ENCODE measurements at places on chromosomes 11 and 22.

DNA sequence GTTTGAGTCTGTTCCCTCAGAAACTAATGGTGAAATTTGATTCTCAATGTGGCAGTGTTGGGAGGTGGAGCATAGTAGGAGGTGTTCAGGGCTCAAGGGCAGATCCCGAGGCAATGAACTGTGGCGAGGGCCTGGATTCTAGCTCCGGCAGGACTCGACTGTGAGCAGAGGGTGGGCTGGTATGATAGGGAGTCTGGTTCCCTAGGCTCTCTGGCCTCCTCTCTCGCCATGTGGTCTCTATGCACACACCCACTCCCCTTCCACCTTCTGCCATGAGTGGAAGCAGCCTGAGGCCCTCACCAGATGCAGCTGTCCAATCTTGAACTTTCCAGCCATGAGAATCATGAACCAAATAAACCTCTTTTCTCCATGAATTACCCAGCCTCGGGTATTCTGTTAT lies 32.3 kb downstream of the ATP6V1E1 start:
- DNase-seq: no peak

DNA sequence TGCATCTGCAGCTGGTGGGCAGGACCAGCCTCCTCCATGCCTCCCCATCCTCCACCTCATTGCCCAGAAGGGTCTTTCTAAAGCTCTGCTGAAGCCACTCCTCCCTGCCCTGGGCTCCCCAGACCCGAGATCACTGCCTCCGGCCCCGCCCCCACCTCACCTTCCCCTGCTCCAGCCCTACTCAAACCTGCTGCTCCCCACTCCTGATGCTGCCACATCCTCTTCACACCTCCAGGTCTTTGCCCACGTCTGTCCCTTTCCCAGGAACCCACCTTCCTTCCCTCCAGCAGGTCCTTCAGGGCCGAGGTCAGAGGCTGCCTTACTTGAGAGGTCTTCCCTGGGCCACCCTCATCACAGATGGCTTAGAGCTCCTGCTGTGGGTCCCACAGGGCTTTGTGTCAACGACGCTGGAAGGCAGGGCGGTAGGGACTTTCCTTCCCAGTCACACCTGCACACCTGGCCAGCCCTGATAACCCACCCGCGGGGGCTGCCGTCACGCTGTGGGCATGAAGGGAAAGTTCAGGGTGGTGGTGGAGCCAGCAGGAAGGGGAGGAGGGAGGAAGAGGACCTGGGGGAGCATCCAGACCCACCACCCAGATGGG lies 11.9 kb downstream of the WNT7B start:
- no peak for DNase-seq

- DNase-seq: no peak
Observed at GRCh38 chr11:125114518-125114917, 3.1 kb upstream of the TMEM218 start.

- no peak for DNase-seq
Observed at GRCh38 chr11:113172382-113172951, 141.9 kb upstream of the TTC12 start.

DNA sequence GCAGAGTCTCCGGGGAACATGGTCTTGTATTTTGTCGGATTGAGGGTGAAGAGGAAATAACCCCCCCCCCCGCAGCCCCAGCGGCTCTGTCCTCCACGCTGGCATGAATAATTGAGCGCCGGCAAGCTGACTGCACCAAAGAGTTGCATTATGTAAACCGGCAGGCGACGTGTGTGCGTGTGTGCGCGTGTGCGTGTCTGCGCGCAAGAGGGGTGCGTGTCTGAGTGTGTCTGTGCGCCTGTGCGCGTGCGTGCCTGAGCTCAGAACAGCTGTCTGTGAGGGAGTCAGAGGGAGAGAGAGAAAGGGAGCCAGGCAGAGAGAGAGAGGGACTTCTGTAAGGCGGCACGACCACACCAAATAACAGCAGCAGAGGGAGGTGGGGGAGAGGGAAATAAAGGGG lies 94.4 kb downstream of the SCN3B start:
- no peak for DNase-seq

- no peak for DNase-seq
Observed at GRCh38 chr11:32255841-32256240, 165.0 kb downstream of the RCN1 start.

- no peak for DNase-seq
Observed at GRCh38 chr22:36608987-36609386, 80.0 kb upstream of the EIF3D start.

- DNase-seq: no peak
Observed at GRCh38 chr11:57256119-57256518, 19.1 kb upstream of the APLNR start.

- DNase-seq: no peak
Observed at GRCh38 chr11:105903113-105903512, 118.9 kb downstream of the MSANTD4 start.

GRCh38 chr11:67054346-67054835 lies 2.3 kb upstream of the RHOD start:
- DNase-seq: no peak

- no peak for DNase-seq
Observed at GRCh38 chr11:109865548-109866186, 227.5 kb upstream of the ZC3H12C start.

- no peak for DNase-seq
Observed at GRCh38 chr11:86577644-86578636, 94.5 kb downstream of the ME3 start.

GRCh38 chr22:49951986-49952896 lies 8.3 kb upstream of the PIM3 start:
- no peak for DNase-seq

- DNase-seq: no peak
Observed at GRCh38 chr11:34155757-34156062, 50.3 kb downstream of the NAT10 start.

- no peak for DNase-seq
Observed at GRCh38 chr11:65118097-65118837, 766 bp upstream of the ZNHIT2 start.

- no peak for DNase-seq
Observed at GRCh38 chr11:129237880-129238638, 45.9 kb upstream of the ARHGAP32 start.

DNA sequence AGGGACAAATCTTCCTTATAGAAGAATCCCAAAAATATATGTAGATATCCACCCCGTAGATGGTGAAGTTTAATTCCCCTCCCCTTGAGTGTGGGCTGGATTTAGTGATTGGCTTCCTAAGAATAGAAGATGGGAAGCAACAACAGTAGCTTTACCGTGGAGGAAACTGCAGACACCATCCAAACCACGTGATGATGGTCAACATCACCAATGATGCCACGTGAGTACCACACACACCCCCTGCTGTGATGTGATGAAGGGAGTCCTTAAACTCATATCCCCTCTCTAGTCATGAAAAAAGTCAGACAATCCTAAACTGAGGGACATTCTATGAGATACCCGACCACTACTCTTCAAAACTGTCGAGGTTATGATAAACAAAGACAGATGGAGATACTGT lies 76.4 kb upstream of the SLC22A12 start:
- no peak for DNase-seq

GRCh38 chr11:59814021-59814420 lies 3.4 kb upstream of the MRPL16 start:
- DNase-seq: no peak

DNA sequence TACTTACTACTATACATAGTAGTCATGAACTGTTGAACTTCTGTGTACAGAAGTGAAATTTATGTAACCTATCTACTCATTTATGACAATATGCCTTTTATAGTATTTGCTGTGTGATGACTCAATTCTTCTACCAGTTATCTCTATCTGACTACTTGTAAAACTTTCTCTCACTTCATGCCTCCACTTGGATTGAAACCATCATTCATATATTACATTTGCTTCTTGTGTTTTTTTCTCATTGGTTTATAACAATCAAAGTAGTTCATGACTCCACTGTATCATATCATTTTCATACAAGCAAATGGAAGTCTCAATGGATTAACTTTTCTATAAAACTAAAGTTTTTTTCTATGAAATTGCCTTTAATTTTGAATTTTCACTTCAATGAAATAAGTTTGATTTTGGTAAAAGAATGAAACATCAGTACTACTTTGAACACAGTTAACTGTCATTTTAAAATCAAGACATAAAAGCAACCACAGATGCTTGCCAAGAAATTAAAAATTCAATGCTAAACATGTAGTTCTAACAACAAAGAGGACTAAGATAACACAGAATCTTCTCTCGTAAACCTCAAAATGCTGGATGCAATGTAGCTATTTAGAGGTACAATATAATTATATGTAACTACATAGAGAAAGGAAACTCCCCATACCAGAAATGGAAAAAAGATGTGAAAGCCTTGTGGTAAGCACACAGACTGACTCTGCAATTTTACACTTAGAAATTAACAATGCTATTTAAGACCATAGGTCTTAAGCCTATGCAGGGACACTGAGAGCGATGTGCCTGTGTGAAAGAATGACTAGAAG lies 27.6 kb upstream of the EXPH5 start:
- no peak for DNase-seq

DNA sequence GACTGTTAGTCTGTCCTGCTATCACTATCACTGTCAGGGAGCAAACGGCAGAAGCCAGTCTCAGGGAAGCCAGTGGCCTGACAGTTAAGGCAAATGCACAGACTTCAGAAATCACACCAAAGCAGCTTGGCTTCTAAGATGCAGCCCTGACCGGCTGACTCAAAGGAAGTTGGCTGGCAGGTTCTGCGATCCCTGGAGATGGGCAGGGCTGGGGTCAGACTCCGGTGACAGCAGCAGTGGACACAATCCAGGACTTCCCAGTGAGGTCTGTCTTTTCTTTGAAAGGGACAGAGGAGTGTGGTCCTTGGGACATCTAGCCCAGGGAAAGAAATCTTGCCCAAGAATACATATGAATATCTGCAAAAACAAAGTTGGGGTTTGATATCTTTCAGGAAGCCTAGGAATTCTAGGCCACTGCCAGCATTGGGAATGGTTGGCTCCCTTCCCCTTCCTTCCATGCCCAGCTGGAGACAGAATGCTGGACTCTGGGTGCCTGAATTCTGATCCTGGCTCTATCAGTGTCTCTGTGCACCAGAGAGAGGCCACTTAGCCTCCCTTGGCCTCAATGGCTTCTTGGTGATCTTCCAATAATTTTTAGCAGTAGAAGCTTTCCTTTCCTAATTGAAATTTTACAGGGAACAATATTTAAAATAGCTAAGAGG lies 108.9 kb downstream of the KIRREL3 start:
- no peak for DNase-seq

DNA sequence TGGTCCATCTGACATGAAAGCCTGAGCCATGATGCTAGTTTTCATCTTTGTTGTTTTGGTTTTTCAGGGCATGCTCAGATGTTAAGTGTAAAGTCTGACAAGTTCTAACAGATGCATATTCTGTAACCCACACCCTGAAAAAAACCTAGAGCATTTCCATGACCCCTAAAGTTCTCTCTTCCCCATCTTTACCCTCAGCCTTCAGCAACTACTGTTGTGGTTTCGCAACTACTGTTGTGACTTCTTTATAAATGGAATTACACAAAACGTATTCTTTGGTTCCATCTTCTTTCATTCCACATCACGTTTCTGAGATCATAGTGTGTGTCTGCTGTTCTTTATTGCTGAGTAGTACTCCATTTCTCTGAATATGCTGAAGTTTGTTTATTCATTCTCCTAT lies 65.1 kb upstream of the LDLRAD3 start:
- no peak for DNase-seq

DNA sequence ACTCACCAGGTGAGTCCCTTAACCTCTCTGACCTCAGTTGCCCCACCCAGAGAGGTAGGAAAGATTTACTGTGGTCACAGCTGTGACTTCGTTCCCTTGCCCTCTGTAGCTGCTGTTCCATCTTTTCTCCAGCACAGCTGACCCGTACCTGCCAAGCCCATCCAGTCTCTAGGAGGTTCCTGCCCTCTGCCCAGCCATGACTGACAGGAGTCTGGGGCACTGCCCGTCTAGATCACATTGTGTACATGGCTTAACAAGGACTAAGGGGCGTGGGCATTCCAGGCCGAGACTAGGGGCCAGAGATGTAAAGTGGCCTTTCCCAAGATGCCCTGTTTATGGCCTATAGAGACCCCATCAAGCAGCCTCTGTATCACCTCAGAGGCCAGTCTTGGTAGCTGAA lies 132.0 kb downstream of the PARVA start:
- no peak for DNase-seq

DNA sequence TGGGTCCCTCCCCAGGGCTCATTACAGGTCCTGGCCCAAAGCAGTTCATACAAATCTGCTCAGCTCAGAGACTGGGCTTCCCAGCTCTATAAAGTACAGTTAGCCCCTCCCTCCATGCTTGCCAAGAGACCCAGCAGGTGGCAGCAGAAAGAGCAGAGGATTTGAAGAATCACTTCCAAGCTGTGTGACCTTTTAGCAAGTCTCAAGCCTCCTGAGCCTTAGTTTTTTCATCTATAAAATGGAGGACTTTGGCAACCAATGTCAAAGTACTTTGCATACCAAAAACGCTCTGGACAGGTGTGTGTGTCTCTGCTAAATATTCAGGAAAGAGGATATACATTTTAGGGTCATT lies 26.6 kb downstream of the RELT start:
- no peak for DNase-seq

DNA sequence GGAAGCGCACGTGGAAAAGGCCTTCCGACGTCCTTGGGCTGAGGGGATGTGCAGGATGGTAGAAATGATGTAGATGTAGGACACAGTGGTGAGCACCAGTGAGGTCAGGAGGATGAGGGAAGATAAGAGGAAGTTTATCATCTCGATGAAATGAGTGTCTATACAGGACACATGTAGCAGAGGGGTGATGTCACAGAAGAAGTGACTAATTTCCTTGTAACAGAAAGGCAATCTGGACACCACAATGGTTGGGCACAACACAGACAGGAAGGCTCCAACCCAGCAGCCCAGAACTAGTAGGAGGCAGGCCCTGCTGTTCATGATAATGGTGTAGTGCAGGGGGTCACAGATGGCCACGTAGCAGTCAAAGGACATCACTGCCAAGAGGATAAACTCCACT lies 35.0 kb upstream of the OR6M1 start:
- no peak for DNase-seq

GRCh38 chr11:13473013-13473722 lies 10.1 kb upstream of the BTBD10 start:
- no peak for DNase-seq

GRCh38 chr11:81839016-81839415 lies 894.6 kb downstream of the FAM181B start:
- no peak for DNase-seq

Measured in natural killer cell treated with Interleukin-12 subunit alpha and Interleukin-12 subunit beta and Interleukin-15 and Interleukin-18, amount 100 ng/mL, for 72 hours (primary cell).